Activated CD8-positive, alpha-beta memory T cell treated with anti-CD3 and anti-CD28 coated beads, Interleukin-2, amount 50 U/mL, for 4 hours (primary cell): ENCODE measurements at places on chromosomes 1 and 21.

DNA sequence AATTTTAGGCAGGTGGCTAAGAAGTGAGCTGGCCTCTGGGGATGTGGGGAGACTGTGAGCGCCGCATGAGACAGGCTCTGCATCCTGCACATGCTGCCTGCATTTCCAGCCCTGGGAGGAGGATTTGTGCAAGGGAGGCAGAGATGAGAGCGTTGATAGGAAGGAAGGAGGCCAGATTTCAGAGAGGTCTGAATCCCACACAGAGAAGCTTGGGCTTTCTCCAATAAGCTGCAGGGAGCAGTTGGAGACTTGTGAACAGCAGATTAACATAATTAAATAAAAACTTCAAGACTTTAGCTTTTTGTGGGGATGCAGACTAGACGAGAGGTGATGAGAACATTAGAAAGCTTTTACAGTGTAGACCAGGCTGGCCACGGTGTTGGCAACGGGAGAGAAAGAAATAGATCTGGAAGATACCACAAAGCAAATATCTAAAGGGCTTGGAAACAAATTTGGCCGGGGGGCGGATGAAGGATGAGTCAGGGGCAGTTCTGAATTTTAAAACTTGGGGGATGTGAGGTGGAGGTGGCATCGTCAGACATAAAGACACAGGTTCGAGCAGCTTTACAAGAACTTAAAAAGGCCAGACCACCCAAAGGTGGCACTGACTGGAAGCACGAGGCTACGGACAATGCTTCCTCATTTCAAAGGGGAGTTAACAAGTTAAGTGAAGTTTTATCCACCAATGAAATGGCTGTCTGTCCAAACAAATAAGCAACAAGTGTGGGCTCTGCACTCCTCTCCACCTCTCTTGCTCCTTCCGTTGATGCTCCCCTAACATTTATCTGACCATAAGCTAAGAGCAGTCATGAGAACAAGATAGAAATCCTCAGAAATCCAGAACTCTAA lies 57.0 kb downstream of the HIVEP3 start:
- DNase-seq: no peak

DNA sequence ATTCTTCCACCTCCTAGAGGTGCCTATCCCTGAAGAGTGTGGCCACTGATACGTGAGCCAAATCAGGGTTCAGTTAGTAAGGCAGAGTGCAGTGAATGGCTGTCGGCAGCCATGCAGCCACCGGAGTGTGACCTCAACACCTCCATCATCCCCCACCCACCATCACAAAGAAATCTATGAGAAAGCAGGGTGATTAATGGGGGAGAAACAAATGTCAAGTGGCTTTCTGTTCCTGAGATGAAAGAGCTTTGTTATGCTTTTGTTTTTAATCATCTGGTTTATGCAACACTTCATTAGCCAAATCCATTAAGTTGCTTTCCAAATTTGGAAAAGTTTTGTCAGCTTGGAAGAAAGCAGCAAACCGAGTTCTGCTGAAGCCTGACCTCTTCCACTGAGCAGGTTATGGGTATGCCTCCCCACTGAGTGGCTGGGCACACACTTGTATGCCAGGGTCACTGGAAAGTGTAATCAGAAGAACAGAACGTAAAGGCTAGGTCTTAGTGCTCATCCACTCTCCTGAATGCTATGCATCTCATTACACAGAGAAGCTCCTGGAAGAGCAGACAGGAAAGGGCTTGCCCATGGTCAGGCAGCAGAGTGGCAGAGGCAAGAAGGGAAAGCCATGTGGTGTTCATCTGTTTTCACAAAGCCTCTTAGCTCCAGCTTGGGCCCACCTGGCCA lies 57.1 kb upstream of the ATP1B1 start:
- DNase-seq: no peak

DNA sequence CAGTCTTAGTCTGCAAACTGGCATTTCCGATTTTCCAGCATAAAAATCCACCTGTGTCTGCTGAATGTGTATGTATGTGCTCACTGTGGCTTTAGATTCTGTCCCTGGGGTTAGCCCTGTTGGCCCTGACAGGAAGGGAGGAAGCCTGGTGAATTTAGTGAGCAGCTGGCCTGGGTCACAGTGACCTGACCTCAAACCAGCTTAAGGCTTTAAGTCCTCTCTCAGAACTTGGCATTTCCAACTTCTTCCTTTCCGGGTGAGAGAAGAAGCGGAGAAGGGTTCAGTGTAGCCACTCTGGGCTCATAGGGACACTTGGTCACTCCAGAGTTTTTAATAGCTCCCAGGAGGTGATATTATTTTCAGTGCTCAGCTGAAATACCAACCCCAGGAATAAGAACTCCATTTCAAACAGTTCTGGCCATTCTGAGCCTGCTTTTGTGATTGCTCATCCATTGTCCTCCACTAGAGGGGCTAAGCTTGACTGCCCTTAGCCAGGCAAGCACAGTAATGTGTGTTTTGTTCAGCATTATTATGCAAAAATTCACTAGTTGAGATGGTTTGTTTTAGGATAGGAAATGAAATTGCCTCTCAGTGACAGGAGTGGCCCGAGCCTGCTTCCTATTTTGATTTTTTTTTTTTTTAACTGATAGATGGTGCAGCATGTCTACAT lies 2.5 kb upstream of the OLFML3 start:
- DNase-seq: no peak

GRCh38 chr1:241927321-241927720 lies 30.2 kb upstream of the BECN2 start:
- no peak for DNase-seq

GRCh38 chr1:88528792-88529191 lies 155.3 kb upstream of the PKN2 start:
- no peak for DNase-seq

DNA sequence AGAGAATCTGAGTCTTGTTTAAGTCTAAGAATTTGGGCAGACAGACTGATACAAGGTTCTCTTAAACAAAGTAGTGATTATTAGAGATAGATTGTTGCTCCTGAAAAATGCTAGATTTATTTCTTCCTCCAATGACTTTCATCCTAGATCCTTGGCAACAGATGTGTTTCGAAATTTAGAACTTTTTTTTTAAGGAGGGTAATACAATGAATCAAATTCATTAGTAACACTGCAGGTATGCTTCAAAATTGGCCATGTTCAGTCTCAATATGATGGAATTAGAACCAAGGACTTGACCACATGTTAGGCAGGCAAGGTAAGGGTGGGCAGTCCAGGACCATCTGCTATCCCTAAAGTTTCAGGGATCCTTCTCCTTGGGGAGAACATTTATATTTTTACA lies 4.5 kb upstream of the LCE1F start:
- DNase-seq: no peak
